NCI-H1105 treated with DMSO at 0.1 percent for 48 hours (cell line): ENCODE measurements at places on chromosomes 13 and 19.

- DNase-seq: no peak
These were observed 16.6 kb upstream of the LSM14A start for GRCh38 chr19:34155686-34156085.

DNA sequence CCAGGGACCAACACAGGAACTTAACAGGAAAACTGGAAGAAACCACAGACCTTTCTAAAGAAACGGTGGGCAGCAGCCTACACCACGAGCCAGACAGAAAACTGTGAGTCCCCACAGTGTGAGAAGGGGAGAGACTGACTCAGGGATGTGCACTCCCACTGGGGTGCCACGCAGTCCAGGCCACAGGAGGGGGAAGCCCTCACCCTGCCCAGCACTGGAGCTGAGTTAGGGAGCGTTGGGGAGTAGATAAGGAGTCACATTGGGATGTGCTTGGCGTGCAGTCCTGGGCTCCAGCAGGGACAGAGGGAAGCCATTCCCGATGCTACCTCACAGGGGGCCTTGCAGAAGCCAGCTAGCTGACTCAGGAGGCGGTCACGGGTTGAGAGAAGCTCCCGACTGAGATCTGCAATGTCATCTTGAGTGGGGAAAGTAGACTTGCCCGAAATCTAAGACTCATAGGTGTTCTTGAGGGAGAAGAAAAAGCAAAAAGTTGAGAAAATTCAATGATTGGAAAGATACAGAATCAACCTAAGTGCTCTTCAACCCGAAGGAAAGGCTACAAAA is 17.3 kb downstream of the SIGLEC8 start:
- no peak for DNase-seq

- no peak for DNase-seq
These were observed 20.4 kb downstream of the DGKH start for GRCh38 chr13:42068886-42069285.

GRCh38 chr13:108828086-108828815 is 198.8 kb downstream of the MYO16 start:
- no peak for DNase-seq

DNA sequence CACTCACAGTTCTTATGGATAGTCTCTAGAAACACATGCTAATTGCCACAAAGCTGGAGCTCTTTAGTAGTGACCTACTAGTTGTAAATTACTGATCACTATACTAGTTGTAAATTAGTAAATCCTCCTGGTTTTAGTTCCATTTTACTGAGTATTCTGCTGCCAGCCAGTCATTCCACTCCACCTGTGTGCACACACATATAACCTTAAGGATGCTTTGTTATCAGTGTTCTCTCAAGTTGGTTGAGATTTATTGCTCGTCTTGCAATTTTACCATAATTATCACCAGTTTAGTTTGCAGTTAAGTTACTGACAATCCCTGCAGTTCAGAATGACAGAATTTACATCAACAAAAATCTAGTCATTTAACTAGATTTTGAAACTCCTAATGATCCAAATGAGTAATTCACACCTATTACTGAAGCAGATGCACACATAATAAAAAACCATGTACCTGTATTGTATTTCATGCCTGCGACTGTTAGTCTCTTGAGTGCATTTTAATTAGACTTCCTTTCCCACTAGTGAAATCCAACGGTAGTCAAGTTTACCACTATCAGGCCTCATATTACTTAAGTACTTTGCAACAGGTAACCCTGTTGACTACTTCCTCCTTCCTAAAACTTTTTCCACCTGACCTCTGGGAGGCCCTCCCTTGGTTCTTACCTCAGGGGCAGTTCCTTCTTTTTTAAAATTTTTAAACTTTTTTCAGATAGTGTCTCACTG is 7.6 kb downstream of the TPT1 start:
- DNase-seq: no peak

GRCh38 chr19:38693380-38694223 is 46.2 kb downstream of the ACTN4 start:
- DNase-seq: no peak

DNA sequence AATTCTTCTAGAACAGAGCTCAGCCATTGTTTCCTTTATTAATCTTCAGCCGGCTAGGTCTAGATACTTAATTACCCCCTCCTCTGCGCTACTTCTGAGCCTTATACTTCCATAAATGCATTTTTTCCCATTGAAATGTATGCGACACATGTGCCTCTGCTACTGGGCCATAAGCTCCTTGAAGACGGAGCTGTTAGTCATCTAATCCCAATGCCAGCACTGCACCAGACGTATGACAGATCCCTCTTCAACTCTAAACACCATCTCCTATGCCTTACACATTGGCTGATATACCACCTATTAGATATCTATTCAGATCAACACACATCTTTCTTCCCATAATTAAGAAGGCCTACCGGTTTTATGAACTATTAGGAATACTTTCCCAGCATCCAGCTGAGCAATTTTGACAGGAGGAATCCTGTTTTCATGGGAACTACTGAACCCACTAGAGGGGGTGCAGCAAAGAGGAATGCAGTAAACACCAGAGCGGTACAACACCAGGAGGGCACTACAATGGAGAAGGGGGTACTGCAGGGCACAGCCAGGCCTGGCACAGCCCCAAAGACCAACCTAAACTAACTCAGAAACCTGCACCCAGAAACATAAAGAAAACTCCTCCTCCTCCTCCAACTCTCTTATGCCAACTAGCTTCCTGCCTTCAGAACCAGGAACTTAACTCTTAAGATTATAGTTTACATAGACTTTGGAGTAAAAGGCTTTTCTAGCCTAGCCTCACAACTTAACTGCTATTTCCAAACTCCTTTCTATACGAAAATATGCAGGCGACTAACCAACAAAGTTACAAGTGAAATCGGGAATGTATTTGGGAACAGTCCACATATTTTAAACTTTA is 18.7 kb downstream of the STK24 start:
- DNase-seq: no peak

DNA sequence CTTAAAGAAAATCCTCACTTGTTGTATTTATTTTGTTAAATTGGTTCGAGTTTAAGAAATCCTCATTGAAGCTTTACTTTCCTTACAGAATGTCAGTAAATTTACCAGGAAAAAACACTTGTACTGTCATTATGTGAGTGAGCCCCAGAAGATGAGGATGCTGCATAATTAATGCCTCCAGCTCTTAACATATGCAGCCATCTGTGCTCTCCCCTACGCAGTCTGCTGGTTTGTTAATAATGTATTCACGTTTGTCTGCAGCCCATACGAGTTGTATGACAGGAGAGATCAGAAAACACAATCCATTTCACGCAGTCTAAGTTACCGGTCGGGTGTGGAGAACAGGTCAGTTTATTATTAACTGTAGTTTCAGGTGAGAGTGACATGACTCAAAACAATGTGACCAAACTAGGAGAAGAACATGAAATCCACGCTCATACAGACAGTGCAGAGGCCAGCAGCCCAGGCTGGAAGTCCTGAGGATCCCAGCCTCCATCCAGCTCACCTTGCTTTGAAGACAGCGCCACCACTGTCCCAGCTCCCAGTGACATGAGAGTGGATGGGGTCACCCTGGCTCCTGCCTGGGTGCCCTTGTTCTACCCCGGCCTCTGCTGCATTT is 19.8 kb upstream of the ATP11A start:
- no peak for DNase-seq

DNA sequence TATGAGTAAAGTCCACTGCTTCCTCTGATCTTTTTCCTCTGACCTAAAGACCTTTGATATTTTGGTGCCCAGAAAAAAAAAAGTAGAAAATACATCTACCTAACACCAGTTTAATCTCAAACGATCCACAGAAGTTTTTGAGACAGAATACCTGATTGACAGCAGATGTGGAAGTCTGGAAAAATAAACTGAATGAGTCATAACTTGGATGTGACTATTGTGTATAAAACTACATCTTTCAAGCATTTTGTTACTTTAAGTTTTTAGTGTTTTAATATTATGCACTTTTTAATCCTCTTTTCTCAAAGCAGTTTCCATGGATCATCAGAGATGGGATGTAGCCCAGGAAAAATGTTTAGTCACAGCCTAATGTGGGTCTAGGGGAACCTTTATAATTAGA is 216.1 kb downstream of the SLITRK1 start:
- DNase-seq: no peak

DNA sequence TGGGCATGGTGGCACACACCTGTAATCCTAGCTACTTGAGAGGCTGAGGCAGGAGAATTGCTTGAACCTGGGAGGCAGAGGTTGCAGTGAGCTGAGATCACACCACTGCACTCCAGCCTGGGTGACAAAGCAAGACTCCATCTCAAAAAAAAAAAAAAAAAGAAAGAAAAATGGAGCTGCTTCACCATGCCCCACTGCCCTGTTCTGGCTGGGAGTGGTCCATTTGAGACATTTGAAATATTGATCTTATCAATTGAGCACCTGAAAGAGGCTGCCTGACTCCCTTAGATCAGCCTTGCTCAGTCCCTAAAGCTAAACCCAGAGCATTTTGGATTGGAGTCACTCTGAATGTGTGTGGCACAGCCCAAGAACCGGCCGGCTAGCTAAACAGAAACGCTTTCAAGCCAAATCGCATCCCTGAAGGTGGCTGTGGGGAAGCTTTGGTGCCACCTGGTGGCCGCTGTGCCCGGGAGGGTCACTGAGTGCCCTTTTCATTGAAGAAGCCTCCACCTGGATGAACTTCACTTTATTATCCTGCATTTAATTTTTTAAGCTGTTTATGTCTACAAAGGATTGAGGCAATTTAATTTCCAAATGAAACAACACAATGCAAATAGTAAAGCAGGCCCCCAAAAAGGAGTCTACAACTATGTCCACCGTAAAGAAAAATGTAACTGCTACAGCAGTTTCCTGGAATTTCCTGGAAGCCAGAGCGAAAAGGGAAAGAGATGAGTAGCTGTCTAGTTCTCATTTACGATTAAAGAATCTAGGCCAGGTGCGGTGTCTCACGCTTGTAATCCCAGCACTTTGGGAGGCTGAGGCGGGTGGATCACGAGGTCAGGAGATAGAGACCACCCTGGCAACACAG is 53.1 kb upstream of the SERPINE3 start:
- DNase-seq: peak; percentile 33

DNA sequence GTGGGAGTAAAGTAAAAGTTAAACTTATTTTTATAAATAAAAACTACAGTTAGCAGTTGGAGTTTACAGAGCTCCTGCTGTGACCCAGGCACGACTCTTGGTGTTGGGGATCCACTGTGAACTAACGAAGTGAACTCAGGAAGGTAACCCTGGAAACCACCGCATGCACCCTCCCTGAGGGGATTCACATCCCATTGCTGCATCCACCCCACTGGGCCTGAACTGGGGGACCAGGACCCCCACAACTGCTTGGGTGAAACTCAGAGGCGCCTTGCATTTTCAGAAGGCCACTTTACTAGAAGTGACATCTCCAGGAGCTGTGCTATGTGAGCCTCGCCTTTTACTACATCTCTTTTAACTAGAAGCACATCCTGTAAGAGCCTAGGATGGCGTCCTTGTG is 166.4 kb downstream of the TEX29 start:
- DNase-seq: no peak

DNA sequence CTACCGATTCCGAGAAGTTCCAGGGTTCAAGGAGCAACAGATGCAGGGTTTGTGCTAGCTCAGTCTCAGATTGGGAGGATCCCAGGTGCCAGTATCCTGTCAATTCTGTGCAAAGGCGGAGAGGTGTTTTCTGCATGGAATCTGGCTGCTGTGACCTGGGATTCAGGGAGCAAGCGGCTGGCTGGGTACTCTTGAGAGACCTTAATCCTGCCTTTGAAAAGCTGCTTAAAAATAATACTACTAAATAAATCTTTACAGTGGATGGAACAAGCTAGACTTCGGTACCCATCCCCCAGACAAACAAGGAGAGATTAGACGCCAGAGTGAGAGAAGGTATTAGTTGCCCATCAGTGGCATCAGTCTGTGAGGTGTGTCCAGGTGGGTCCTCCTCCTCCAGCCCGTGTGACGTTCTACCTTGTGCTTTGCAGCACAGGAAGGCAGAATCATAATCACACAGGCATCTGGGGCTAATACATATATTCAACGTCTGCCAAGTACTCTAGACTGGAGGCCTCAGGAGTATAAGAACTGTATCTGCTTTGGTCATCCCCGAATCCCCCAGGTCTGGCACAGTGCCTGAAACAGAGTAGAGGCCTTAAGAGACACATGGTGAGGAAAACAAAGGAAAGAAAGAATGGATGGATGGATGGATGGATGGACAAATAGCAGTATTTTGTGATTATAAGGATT is 230.6 kb downstream of the ZNF536 start:
- DNase-seq: peak; percentile 14

DNA sequence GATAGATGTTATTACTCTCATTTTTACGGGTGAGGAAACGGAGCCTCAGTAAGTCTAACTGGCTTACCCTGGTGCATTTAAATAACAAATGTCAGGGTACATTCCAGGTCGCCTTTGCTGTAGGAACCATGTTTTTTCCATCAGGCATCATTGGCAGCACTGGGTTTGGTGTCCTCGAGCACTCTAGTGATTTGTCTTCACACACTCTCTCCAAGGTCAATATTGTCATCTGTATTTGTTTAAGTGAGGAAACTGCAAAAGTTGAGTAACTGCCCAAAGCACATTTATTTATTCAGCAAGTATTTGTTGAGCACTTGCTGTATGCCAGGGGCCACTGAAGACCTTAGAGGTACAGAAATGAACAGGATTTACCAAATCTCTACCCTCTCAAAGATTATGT is 78.6 kb downstream of the DCT start:
- DNase-seq: no peak

- no peak for DNase-seq
These were observed 144.4 kb downstream of the DIAPH3 start for GRCh38 chr13:60019119-60019993.

- no peak for DNase-seq
These were observed 7.7 kb downstream of the LMNB2 start for GRCh38 chr19:2449019-2449418.

DNA sequence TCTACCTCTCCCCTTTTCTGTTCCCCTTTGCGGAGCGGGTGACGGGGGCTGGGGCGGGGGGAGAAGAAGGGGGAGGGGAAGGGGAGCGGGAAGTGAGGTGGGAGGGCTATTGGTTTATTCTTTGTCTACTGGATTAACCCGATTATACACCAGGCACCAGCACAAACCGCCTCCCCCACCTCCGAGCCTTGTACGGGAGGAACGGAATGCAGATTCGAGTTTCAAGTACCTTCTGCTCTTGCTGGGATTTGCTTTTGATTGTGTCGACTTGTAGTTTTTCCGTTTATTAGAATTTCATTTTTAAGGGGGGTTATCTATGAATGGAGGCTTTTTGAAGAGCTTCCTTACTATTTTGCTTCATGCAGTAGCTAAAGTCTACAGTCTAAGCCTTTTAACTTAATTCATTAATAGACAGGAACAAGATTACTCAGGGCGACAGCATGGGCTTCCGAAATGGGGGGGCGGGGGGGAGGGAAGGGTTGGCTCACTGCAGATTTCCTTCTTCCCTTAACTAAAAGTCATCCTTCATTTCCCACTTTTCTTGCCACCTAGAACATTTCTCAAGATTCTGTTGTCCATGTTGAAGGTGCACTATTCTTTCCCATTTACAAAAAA is 937 bp upstream of the SPRY2 start:
- peak; percentile 50 for DNase-seq

- no peak for DNase-seq
These were observed 1.6 kb downstream of the SERTAD3 start for GRCh38 chr19:40442328-40443130.
